ENCODE measurements at places on chromosomes 4 and X.

DNA sequence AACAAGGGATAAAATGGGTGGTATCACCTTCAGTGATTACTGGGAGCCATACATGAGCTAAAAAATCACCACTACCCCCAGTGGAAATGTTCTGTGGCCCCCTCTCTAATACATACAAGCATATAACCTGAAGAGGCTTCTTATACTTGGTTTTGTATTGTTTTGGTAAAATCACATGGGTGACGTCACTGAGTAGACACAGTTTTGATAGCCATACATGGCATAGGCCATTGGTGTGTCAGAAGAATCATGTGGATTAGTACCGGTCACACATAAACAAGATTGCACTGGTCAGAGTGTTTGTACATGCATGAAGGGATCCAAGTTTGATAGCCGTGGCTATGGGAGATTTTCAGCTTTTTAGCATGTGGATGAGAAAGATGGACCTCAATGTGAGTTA is 131.9 kb upstream of the RADX start:
- no peak for DNase-seq

DNA sequence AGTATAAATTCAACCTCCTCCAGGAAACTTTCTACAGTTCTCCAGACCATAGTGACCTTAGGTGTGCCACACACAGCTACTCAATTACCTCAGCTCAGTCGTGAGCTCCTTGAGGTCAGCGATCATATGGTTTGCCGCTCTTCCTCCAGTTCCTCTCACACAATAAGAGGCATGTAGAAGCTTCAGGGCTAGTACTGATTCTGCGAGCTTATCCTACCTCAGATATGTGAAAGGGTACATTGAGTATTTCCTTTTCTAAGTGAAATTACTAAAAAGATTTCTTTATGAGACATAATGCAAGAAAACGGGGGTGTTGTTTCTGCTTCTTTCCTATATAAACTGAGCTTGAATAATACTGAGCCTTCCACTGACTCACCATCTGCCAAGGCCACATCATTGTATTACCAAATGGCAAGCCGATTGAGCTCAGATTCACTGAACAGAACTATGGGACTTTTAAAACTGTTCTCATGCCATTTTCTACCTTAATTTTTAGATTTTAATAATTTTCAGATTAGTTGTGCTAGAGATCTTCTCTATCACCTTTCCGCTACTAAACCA is 183.1 kb downstream of the HS6ST2 start:
- no peak for DNase-seq

GRCh38 chr4:2340272-2341061 is 78.0 kb downstream of the ZFYVE28 start:
- no peak for DNase-seq

DNA sequence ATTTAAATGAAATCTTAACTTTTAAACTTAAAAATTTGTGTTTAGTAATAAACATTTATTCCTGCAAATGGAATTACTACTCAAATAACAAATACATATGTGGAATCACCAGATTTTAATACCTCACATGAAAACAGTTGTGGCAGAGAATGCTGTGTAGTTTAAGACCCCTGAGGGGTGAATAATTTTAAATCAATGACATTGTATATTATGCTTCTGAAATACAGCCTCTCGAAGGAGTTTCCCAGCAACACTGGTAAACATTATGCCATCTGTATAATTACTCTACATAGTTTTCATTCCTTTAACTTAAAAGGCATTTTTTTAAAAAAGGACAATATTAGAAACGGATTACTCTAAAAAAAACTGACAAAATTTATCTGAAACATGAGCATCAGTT is 2313.3 kb downstream of the ARAP2 start:
- DNase-seq: no peak

- no peak for DNase-seq
Measured at GRCh38 chr4:57418133-57418532, 307.9 kb upstream of the IGFBP7 start.

GRCh38 chrX:133495464-133496391 is 80.4 kb upstream of the GPC4 start:
- DNase-seq: no peak

- DNase-seq: no peak
Measured at GRCh38 chr4:8703857-8704495, 111.4 kb downstream of the CPZ start.

Measured in T-helper 2 cell (primary cell).